HS-27A (cell line): ENCODE measurements at places on chromosomes 2 and 18.

DNA sequence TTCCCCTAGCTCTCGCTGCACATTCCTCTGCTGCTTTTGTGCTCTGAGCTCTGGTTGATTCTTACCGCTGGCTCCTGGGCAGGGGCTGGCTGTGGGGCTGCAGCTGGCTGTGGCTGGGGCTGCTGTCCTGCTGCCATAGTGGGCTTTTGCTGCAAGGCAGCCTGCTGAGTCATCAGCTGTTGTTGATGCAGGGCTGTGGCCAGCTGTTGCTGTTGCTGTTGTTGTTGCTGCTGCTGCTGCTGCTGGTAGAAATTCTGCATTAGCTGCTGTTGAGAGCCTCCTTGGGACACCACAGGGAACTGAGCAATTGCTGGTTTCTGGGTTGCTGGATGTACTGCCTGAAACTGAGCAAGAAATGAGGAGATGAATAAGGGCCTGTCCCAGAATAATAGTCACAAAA is 77.2 kb upstream of the NFU1 start:
- DNase-seq: no peak

DNA sequence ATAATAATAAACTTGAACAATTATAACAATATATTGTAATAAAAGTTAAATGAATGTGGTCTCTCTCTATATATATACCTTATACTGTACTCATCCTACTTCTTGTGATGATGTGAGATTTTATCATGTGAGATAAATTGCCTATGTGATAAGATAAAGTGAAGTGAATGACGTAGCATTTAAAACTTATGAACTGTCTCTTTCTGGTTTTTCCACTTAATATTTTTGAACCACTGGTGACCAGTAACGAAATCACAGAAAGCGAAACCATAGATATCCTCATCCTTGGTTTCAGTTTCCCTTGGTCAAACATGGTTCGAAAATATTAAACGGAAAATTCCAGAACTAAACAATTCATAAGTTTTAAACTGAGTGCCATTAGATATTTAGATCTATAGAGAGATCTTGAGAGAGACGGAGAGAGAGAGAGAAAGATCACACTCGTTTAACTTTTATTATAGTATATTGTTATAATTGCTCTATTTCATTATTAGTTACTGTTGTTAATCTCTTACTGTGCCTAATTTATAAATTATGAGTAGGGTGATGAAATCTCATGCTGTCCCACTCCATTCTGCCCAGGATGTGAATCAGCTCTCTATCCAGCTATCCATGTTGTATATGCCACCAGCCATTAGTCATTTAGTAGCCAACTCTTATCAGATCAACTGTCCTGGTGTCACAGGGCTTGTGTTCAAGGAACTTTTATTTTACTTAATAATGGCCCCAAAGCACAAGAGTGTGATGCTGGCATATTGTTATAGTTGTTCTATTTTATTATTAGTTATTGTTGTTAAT is 156.8 kb downstream of the THADA start:
- no peak for DNase-seq

- DNase-seq: peak; percentile 72
Observed at GRCh38 chr2:152694161-152694661, 23.1 kb downstream of the PRPF40A start.

DNA sequence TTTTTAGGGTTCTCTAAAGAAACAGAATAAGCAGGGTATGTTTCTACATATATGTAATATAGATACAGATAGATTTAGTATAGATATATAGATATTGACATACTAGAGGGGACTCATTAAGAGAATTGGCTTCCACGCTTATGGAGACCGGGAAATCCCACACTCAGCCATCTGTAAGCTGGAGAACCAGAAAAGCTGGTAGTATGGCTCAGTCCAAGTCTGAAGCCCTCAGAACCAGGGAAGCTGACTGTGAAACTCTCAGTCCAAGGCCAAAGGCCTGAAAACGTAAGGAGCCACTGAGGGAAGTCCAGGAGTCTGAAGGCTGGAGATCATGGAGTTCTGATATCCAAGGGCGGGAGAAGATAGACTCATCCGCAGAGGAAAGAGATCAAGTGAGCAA is 441.3 kb upstream of the CDH20 start:
- DNase-seq: no peak

DNA sequence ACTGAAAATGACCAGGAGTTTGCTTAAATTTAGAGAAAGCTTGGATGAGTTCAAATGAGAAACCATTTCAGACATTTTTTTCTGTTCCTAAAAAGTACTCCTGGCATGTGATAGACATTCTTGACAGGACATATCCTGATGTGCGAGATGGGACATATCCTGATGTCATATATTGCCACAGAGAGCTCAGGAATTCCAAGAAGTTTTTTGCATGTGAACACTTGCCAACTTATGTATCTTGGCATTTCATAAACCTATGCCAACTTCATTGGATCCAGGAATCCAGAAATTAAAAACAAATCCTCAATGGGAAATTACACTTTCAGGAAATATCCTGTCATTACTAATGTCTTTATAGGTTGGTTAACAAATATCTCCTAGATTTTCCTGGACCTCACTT is 2.9 kb upstream of the SERPINB3 start:
- DNase-seq: no peak

GRCh38 chr2:110713513-110714362 is 18.6 kb upstream of the ACOXL start:
- DNase-seq: no peak

DNA sequence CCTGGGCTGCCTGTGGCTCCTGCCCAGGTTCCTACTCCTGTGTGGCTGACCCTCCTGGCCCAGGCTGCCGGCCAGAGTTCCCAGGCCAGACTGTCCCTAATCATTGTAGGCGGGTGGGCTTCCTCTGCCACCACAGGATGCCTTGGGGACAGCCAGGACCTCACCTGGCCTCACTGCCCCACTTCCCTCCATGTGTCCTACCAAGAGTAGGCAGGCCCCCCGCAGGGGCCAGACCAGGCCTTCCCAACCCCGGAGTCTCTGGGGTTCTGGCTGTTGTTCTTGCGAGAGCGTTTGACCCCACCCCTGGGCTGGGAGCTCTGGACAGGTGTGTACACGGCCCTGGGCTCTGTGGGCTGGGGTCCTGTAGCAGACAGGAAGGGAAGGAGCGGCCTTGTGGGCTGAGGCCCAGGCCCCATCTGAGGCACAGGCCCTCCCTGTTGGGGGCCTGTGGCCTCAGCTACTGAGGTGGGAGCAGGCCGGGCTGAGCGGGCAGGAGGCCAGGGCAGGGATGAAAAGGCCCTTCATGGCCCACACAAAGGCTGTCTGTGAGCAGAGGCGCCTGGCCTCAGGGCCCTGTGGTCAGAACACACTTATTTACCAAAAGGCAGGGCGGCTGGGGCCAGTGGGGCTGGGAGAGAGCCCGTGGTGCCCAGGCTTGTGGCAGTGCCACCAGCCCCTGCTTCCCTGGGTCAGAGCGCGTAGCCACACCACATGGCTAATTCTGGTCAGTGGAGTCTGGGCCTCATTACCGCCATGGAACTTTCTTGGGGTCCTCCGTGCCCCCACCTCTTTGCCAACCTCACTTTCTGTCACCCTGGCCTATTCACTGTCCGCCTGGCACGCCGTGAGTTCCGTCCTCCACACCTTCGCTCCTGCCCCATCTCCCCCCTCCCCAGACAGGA is 2.0 kb downstream of the SNORC start:
- no peak for DNase-seq

DNA sequence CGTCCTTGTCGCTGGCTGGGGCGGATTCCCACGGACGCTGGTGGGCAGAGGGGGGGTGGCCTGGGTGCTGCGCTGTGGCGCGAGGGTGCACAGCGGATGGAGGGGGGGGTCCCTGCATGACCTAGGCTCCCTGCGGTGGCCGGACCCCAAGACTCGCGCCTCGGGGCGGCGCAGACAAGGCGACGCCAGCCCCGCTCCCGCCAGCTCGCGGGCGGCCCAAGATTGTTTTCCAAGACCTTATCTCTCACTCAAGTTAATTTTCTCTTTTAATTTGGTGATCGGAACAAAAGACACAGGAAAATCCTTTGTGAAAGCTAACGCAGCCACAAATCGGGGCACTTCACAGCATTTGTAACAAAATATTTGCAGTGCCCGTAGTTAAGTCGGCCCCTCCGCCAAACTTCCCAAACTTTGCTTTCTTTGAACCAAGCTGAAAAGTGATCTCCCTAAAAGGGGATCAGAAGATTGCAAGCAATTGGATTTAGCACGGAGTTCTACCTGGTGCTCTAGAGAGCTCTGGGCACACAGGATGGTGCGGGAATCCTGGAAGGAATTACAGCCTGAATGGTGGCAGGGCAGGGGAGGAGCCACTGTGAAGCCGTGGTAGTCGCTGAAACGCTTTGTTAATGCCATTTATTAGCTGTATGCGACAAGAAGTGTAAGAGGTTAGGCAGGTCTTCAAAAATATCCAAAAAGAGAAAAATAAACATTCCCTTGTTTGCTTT is 4.8 kb upstream of the ID2 start:
- DNase-seq: no peak

- DNase-seq: no peak
Observed at GRCh38 chr2:71043531-71044407, 24.7 kb upstream of the NAGK start.

DNA sequence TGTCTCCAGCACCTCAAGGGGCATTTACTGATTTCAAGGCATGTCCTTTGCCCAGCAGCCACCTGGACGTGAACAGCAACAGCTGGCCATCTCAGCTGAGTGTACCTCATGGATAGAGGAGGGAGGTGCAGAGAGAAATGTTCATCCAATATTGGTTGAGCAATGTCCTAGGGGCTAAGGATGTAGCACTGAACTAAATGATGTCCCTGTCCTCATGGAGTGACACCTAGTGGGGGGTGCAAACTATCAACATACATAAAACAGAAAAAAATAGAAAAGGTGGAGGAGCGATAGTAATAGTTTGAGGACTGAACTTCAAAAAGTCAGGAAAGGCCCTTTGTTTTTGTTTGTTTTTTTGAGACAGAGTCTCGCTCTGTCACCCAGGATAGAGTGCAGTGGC is 4.8 kb upstream of the UGGT1 start:
- no peak for DNase-seq

GRCh38 chr2:51003345-51004192 is 28.4 kb downstream of the NRXN1 start:
- no peak for DNase-seq

DNA sequence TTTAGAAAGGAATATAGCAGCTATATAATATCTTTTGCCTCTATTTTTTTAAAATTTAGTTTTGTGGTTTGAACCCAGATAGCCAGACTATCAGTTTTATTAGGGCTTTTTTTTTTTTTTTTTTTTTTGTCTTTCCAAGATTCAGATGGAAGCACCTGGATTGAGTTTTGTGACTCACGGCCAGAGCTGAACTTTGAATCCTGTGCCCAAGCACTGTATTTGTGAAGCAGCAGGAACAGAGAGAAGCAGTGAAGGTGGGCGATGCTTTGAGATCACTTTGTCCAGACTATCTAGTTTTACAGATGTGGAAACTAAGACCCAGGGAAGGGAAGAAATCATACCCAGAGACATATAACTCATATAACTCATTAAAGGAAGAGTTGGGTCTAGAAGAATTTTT is 33.9 kb downstream of the RPL37A start:
- no peak for DNase-seq

- DNase-seq: no peak
Observed at GRCh38 chr2:74741629-74742028, 87.6 kb downstream of the SEMA4F start.

DNA sequence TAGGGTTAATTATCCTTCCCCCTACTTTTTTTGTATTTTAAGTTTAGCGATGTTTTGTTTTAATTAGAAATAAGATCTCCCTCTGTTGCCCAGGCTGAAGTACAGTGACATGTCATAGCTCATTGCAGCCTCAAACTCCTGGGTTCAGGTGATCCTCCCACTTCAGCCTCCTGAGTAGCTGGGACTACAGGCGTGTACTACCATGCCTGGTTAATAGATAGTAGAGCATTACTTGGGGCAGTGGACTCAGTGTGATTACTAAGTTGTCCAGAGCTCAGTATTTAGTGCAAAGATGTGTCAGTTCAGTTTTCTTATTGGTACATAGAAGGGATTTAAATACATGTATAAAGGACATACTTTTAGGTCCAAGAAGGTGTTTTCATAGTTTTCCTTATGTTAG is 9.5 kb upstream of the ADGRF3 start:
- no peak for DNase-seq

- DNase-seq: no peak
Observed at GRCh38 chr2:146385031-146385430, 1459.8 kb upstream of the ACVR2A start.

- DNase-seq: no peak
Observed at GRCh38 chr2:239607517-239608191, 206.8 kb upstream of the HDAC4 start.

DNA sequence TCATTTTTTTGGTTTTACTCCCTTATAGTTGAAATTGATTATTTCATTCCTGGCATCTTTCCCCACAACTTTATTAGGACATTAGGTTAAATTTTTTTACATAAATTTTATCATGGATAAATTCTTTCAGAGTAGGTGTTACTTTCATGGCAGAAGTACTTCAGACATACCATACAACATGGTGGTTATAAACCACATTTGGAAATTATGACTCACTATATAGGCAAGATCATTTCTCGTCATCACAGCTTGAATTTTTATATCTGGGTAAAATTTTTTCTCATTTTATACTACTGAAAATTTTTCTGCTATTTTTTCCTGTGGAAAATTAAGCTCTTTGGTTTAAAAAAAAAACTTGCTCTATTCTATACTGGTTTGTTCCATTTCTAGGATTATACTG is 111.9 kb upstream of the COL5A2 start:
- DNase-seq: no peak

GRCh38 chr2:128578406-128579390 is 260.0 kb upstream of the HS6ST1 start:
- no peak for DNase-seq

DNA sequence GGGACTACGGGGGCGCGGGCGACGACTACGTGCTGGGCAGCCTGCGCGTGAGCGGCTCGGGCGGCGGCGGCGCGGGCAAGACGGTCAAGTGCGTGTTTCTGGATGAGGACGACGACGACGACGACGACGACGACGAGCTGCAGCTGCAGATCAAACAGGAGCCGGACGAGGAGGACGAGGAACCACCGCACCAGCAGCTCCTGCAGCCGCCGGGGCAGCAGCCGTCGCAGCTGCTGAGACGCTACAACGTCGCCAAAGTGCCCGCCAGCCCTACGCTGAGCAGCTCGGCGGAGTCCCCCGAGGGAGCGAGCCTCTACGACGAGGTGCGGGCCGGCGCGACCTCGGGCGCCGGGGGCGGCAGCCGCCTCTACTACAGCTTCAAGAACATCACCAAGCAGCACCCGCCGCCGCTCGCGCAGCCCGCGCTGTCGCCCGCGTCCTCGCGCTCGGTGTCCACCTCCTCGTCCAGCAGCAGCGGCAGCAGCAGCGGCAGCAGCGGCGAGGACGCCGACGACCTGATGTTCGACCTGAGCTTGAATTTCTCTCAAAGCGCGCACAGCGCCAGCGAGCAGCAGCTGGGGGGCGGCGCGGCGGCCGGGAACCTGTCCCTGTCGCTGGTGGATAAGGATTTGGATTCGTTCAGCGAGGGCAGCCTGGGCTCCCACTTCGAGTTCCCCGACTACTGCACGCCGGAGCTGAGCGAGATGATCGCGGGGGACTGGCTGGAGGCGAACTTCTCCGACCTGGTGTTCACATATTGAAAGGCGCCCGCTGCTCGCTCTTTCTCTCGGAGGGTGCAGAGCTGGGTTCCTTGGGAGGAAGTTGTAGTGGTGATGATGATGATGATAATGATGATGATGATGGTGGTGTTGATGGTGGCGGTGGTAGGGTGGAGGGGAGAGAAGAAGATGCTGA is 1.4 kb downstream of the SOX11 start:
- DNase-seq: no peak

GRCh38 chr2:158212301-158212700 is 110.6 kb downstream of the UPP2 start:
- no peak for DNase-seq
